ENCODE measurements at places on chromosomes 1 and 21.

- no peak for DNase-seq
Observed at GRCh38 chr1:218705911-218706893, 361.1 kb downstream of the TGFB2 start.

DNA sequence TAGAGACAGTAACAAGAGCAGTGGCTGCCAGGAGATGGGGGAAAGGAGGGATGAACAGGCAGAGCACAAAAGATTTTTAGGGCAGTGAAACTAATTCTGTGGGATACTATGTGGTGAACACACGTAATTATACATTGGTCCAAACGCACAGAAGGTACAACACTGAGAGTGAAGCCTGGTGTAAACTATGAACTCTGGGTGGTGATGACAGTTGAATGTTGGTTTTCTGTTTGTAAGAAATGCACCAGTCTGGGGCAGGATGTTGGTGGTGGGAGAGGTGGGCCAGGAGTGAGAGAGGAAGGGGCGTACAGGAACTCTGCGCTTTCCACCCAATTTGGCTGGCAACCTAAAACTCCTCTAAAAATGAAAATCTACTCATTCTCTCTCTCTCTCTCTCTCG, 50.2 kb upstream of the TIAM1 start:
- no peak for DNase-seq

- DNase-seq = no peak
Observed at GRCh38 chr21:29133241-29133640, 2.8 kb downstream of the MAP3K7CL start.

DNA sequence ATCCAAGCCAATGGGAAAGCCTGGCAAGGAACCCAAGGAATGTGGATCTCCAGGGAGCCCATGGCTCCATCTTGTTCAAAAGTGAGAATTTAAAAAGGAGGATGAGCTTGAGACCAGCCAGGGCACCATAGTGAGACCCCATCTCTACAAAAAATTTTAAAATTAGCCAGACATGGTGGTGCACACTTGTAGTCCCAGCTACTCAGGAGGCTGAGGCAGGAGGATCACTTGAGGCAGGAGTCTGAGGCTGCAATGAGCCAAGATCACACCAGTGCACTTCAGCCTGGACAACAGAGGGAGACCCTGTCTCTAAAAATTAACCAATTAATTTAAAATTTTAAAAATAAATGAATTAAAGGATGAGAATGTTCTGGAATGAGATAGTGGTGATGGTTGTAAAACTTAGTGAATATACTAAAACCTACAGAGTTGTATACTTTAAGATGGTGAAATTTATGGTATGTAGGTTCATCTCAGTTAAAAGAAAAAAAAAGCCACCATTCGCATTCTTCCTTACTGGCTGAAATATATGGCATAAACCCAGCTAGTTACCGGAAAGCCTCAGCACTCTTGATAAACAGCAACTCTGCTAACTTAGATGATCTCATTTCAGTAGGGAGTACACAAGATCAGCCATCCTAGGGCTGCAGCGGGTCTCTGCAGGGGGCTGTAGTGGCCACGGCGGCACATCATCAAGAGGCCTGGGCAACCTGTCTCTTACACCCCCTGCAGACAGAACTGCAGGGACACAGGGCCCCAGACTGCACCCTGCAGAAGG, 48.3 kb upstream of the H6PD start:
- DNase-seq = no peak

DNA sequence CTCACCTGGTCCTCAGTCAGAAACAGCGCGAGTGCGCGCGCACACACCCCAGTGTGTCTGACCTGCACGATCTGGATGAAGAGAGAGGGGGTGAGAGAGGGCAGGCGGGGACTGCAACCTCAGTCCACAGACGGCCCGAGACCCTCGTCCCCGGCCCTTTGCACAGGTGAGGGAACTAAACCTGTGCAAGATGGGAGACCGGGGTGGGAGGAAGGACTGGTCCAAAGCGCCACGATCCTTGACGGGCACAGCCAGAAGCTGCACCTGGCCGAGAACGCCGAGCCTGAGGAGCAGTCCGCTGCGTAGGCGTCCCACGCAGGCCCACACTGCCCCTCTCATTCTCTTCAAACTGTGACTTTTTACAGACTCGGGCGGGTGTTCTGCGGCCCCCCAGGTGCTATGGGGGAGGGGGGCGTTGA, 519 bp upstream of the IQCC start:
- DNase-seq = no peak

DNA sequence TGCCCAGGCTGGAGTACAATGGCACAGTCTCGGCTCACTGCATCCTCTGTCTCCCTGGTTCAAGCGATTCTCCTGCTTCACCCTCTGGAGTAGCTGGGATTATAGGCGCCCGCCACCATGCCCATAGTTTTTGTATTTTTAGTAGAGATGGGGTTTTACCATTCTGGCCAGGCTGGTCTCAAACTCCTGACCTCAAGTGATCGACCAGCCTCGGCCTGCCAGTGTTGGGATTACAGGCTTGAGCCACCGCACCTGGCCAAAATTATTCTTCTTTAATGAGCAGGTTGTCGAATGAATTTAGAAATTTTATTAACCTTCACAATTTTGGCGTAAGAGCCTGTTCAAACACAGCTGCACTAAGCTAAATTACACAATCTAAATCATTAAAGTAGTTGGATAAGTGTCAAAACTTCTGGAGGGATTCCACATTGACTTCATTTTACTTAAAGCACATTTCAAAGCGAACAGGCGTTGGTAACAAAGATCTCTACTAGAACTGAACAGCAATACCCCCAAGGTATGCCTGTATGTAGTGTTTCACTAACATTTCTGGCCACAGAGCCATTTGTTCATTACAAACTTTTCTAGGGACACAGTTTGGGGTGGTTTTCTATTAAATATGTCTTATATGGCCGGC, 5.2 kb upstream of the CTH start:
- peak; percentile 56 for DNase-seq

DNA sequence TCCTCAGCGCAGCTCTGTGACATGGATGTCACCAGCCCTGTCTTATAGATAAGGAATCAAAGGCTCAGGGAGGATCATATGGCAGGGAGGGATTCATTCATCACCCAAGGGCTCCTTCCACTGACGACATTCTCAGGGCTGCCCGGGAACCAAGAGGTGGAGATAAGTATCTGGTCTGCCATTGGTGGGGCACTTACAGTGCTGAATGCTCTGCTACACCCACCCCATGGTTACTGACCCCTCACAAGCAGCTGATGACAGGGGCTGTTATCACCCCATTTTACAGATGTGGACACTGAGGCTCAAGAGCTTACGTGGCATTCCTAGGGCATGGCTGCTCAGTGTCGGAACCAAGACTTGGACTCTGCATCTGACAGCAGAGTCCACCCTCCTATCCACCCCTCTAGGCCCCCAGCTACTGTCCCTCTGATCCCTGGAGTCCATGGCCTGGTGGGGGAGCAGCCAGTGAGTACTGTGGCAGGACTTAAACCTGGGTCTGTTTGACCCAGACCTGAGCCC, 155.1 kb downstream of the PTPRU start:
- DNase-seq = no peak

DNA sequence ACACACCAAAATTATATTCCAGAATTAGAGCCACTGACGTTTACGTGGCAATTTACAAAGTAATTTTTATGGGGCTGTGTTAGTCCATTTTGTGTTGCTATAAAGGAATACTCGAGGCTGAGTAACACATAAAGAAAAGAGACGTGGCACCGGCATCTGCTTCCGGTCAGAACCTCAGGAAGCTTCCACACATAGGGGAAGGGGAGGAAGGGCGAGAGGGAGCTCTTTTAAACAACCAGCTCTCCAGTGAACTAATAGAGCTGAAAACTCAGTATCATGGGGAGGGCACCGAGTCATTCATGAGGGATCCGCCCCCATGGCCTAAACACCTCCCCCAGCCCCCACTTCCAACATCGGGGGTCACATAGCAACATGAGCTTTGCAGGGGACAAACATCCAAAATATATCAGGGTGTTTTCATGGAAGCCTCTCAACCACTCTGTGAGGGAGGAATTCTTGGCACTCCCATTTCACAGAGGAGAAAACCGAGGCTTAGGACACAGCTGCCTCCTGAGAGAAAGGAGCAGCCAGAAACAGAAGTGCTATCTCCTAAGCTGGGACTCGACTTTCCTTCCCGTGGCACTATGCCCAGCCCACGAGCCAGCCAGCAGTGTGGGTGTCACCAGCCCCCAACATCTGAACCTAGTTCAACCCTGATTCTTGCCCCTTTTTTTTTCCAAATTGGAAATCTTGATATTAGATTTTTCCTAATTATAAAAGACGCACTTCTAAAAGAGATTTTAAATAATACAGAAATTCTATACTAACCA, 29.2 kb downstream of the MIS18A start:
- no peak for DNase-seq

- no peak for DNase-seq
Observed at GRCh38 chr1:74161497-74161896, 36.5 kb downstream of the LRRIQ3 start.

- no peak for DNase-seq
Observed at GRCh38 chr1:6414443-6414844, 5.3 kb downstream of the HES2 start.

GRCh38 chr1:9315411-9316079, 22.9 kb downstream of the SPSB1 start:
- DNase-seq = no peak

DNA sequence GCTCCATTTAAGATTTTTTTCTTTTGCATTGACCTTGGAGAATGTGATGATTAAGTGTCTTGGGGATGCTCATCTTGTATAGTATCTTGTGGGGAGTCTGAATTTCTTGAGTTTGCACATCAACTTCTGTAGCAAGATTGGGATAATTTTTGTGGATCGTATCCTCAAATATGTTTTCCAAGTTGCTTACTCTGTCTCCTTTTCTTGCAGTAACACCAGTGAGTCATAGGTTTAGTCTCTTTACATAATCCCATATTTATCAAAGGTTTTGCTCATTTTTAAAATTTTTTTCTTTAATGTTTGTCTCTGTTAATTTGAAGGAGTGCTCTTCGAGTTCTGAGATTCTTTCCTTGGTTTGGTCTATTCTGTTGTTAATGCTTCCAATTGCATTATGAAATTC, 41.7 kb upstream of the ANGPTL1 start:
- DNase-seq = no peak

GRCh38 chr1:44819196-44819607, 10.9 kb downstream of the BTBD19 start:
- DNase-seq = no peak

GRCh38 chr1:87684713-87685205, 356.1 kb downstream of the LMO4 start:
- peak; percentile 64 for DNase-seq

DNA sequence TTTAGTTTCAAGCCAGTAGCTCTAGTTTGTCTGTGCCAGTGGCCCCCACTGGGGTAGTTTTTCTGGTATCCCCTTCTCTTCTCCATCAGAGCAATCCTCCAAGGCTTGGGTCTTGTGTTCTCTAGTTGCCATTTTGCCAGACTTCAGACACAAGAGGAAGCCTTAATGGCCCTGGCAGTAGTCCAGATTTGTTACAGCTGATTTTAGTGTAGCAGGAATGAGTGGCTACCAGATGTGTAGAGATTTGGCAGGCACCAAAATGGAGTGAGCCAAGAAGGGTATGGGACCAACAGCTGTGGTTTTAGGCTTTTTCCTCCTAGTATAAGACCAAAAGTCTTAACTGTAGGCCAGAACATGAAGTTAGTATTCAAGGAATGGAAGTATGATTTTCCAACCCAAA, 56.8 kb downstream of the ACP6 start:
- DNase-seq = no peak

DNA sequence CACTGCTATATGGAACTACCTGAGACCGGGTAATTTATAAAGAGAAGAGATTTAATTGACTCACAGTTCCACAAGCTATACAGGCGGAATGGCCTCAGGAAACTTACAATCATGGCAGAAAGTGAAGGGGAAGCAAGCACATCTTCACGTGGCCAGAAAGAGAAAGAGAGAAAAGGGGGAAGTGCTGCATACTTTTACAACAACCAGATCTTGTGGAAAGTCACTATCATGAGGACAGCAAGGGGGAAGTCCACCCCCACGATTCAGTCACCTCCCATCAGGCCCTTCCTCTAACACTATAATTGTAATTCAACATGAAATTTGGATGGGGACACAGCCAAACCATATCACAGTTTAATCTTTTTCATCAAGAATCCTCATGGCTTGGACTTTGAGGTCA, 339.2 kb upstream of the AJAP1 start:
- DNase-seq = no peak

All from right lung (tissue), 10 donors.